NCI-H446 (cell line): ENCODE measurements at places on chromosomes 1 and 21.

DNA sequence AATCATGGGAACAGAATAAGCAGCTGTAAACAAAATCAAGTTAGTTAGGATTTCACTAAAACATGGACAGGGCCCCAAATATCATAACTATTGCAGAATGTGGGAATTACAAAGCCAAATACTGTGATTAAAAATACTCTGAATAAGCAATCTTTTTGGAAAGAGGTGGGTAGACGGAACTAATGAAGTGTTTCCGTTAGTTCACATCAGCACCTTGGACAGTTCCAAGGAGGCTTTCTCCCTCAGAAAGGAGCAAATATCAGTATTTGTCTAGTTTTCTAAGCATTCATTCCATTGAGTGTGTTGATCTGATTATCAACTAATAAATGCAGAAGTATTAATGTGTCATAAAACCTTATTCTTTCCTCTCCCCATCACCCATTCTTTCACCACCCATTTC lies 97.4 kb downstream of the FAM78B start:
- DNase-seq = no peak

GRCh38 chr1:237386362-237387143 lies 344.6 kb downstream of the RYR2 start:
- DNase-seq = no peak

DNA sequence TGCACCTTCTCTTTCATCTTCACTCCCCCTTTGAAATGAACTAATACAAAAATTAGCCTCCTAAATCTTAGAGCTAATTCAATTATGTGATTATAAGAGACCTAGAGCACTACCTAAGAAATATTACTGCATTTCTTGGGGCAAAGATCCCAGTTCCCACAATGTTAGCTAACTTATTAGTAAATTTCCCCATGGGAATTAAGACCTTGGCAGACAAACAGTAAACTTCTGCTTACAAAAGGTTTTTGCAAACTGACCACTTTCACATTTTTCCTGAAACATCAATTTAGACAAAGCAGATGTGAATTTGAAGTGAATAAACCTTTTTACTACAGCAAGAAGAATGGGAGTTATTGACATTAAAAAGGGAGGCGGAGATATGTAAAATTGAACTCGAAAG lies 34.6 kb upstream of the LHX8 start:
- no peak for DNase-seq

DNA sequence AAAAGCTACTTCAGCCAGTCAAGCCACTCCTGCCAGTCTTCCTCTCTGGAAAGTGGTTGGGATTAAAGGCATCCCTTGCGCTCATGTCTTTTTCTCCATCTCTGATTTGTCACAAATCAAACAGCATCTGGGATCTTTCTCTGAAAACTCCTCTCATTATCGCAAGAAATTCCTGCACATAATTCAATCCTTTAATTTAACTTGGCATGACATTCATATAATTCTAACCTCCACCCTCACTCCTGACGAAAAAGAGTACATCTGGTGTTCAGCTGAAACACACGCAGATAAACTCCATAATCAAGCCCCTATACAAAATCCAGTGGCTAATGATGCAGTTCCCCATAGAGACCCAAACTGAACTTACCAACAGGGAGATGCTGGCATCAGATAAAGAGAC lies 19.4 kb upstream of the SLC2A5 start:
- no peak for DNase-seq

GRCh38 chr1:248822148-248823032 lies 3.3 kb downstream of the SH3BP5L start:
- no peak for DNase-seq

DNA sequence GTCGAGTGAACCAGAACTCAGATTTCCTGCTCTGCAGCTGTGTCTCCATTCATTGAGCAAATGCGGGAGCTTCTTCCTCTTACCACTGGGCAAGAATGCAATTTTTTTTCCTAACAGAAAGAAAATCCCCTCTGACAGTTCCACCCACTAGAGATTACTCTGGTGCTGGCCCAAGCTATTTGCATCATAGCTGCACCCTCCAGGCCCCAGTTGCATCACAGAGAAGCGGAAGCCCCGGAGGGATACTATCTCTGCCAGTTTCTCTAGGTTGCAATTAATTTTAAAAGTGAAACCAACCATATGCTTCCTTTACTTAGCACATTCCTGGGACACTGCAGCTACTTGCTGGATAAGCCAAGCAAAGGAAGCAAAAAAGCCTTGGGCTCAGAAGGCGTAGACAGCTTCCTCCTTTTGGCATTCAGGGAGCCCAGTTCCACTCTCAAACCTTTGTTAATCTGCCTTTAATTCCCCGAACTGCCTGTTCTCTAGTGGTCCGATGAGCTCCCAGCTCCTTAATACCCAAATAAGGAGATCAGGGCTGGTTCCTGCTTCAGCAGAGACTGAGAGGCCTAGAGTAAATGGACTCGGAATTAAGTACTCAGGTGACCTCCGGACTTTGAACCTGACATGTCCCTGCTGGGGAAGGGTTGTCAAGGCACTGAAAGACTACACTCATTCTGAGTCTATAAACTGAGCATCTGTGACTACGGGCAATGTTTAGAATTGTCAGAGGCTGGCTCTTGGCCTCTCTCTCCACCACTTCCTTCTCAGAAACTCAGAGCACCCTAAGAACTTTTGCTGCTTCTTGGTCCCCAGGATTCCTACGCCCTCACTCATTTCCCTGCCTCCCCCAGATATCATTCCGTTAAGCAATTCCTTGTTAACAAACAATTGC lies 72.5 kb upstream of the TNFSF18 start:
- DNase-seq = no peak

GRCh38 chr1:213296558-213296957 lies 245.5 kb downstream of the RPS6KC1 start:
- no peak for DNase-seq

- DNase-seq = peak; percentile 60
Measured at GRCh38 chr1:90964444-90965035, 57.3 kb downstream of the ZNF644 start.

- no peak for DNase-seq
Measured at GRCh38 chr1:63405021-63405420, 37.6 kb downstream of the ALG6 start.

DNA sequence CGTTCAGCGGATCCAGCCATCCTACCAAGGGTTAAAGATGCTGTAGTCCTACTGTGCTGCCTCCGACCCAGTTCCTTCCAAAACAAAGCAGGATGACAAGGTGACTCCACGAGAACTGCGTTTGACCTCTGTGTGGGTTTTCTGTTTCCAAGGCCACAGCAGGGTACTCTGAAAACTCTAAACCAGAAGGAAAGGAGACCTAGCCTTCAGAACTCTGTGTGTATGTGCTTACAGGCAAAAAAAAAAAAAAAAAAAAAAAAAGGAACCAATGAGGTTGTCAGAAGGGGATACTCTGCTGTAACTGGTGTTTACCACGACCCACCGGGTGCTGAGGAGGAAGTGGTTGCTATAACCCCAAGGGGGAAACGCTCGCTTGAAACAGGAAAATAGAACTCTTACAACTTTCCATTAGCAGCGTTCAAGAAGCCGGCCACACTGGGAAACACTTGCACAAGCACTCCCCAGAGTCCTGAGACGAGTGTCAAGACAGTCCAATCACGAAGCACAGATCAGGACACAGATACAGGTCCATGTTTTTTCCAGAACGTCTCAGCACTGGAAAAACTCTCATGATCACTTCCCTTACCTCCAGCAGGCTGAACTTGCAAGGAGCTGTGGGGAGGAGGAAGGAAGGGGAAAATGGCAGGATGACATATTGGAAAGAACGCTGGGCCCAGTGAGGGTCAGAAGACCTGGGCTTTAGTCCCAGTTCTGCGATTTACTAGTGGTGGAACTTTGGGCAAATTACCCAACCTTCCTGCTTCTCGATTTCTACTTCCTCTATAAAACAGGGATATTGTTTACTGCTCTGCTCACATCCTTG lies 64.0 kb downstream of the ITPKB start:
- no peak for DNase-seq

GRCh38 chr1:47569681-47570470 lies 132.0 kb downstream of the FOXD2 start:
- DNase-seq = no peak

GRCh38 chr21:37443683-37444082 lies 77.1 kb downstream of the DYRK1A start:
- DNase-seq = no peak

DNA sequence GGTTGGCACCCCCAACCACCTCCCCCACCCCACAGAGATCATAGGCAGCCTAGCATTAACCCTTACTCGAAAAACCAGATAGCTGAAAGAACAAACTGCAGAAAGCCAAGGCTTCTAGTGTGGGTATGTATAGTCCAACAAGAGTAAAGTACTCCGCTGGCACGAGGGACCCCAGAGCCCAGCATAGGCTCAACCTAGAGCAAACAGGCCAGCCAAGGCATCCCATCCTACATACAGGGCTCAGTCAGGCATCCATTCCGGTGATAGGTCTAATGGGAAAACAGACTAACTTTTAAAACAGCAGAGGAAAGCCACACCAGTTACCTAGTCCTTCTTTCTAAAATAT lies 17.8 kb downstream of the DIPK1A start:
- peak; percentile 47 for DNase-seq

- DNase-seq = peak; percentile 65
Measured at GRCh38 chr1:15501208-15502032, 22.6 kb downstream of the CASP9 start.
